Posterior vena cava (tissue), 2 donors: ENCODE measurements at places on chromosomes 2 and 18. TPM values are rescaled to one million over a fixed set of nuclear protein-coding genes. Genes with fewer than 3 reads are reported as not detected.

TMEM247 gene
- total RNA-seq, result not detected

BUB1 gene
- total RNA-seq, result 0.57 TPM

PTMA gene
- 772 TPM for total RNA-seq

ACMSD gene
- total RNA-seq, result not detected

APCDD1 gene
- 38.5 TPM for total RNA-seq

LTBP1 gene
- 206 TPM for total RNA-seq

CCDC195 gene
- total RNA-seq, result not detected

LAMA1 gene
- total RNA-seq, result 4.0 TPM

NCKAP5 gene
- 2.0 TPM for total RNA-seq

NT5C1B gene
- total RNA-seq, result not detected

SLC38A11 gene
- total RNA-seq, result 2.1 TPM

ZNF396 gene
- total RNA-seq, result 1.7 TPM

RAX gene
- total RNA-seq, result not detected

ESCO1 gene
- total RNA-seq, result 13.7 TPM

CLEC4F gene
- 0.32 TPM for total RNA-seq

PRSS56 gene
- total RNA-seq, result not detected

CXCR4 gene
- 8.3 TPM for total RNA-seq

ABHD1 gene
- 0.48 TPM for total RNA-seq

MEIS1 gene
- 63.4 TPM for total RNA-seq

FOXI3 gene
- total RNA-seq, result not detected

SLC9A4 gene
- not detected for total RNA-seq

TMEM17 gene
- total RNA-seq, result 3.1 TPM

OTX1 gene
- total RNA-seq, result not detected

FHOD3 gene
- total RNA-seq, result 26.0 TPM

VIT gene
- 16.2 TPM for total RNA-seq

CXCR1 gene
- total RNA-seq, result 2.5 TPM

LRRC30 gene
- not detected for total RNA-seq

GPR55 gene
- 0.14 TPM for total RNA-seq

NAT8 gene
- not detected for total RNA-seq

SNRNP27 gene
- 47.3 TPM for total RNA-seq
